Breast epithelium (tissue), 4 donors: ENCODE measurements at places on chromosomes 13 and 19. TPM values are rescaled to one million over a fixed set of nuclear protein-coding genes. Genes with fewer than 3 reads are reported as not detected.

Gene SPACA4
- not detected for total RNA-seq

Gene C1QTNF9B
- not detected for total RNA-seq

Gene ZNF763
- total RNA-seq, result 6.9 TPM

Gene CLDN10
- 2.0 TPM for total RNA-seq

Gene CEACAM21
- 0.66 TPM for total RNA-seq

Gene ZNF805
- 17.0 TPM for total RNA-seq

Gene UBE2L5
- total RNA-seq, result not detected

Gene SBK2
- total RNA-seq, result not detected

Gene PRX
- 9.1 TPM for total RNA-seq

Gene FGF9
- 1.2 TPM for total RNA-seq

Gene TMEM59L
- 2.3 TPM for total RNA-seq

Gene CRLF1
- 21.0 TPM for total RNA-seq

GRCh38 chr19:40605216-40605971 is 4.2 kb downstream of the LTBP4 start:
- H3K27ac ChIP-seq, result peak overlapping the region; percentile 89
- H3K36me3 ChIP-seq, result no peaks in the 10 kb centered on the region
- H3K4me1 ChIP-seq, result peaks cover 15% of the 10 kb centered on the region

DNA sequence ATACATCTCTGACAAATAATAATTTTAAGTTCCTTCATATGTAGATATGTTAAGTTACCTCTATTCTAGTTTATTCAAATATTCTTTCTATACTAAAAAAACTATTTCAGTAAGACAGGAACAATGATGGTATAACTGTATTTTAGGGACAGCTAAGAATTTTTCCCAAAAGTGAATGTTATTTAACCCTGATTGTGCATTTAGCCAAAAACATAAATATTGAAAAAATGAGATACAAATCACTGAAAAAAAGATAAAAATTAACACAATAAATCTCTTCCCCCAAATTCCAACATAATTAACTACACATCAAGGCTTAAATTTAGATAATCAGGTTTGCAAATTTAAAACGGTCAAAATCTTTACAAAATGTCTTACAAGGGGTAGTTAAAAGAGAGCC is 58.1 kb downstream of the KCNRG start:
- DNase-seq, result no peak
- H3K27ac ChIP-seq, result no peak overlapping the region
- no peaks in the 10 kb centered on the region for H3K36me3 ChIP-seq
- no peak overlapping the region for H3K4me3 ChIP-seq
- H3K4me1 ChIP-seq, result no peaks in the 10 kb centered on the region
- H3K27me3 ChIP-seq, result peaks cover 3% of the 10 kb centered on the region

DNA sequence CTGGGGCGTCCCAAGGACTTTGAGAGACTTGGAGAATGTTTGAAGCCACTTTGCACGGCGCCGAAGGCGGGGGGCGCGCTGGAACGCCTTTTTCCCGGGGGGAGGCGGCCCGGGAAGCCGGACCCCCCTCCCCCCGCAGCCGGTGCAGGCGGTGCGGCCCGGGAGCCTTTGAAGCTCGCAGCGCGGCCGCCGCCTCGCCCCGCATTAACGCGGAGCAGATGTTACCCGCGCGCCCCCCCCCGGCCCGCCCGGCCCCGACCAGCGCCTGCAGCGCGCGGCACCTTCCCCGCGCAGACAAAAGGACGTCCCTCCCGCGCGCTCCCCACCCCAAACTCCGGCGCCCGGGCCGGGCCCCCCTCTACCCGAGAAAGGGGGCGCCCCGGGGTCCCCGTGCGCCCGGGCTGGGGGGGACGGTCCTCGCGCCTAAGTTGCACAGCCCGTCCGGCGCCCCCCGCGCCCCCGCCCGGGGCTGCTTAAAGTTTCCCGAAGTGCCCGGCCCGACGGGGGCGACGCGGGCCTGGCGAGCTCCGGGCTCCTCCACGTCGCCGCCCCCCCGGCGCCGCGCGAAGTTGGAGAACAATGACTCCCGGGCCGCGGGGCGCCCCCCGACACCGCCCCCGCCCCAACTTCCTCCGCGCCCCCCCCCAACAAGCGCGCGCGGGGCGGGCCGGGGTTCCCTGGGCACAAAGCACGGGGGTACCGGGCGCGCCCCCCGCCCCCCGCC is 685 bp downstream of the TCF3 start:
- peak overlapping the region; percentile 85 for H3K4me3 ChIP-seq
- H3K27me3 ChIP-seq, result no peaks in the 10 kb centered on the region
- H3K27ac ChIP-seq, result peak overlapping the region; percentile 57
- H3K4me1 ChIP-seq, result peaks cover 5% of the 10 kb centered on the region

DNA sequence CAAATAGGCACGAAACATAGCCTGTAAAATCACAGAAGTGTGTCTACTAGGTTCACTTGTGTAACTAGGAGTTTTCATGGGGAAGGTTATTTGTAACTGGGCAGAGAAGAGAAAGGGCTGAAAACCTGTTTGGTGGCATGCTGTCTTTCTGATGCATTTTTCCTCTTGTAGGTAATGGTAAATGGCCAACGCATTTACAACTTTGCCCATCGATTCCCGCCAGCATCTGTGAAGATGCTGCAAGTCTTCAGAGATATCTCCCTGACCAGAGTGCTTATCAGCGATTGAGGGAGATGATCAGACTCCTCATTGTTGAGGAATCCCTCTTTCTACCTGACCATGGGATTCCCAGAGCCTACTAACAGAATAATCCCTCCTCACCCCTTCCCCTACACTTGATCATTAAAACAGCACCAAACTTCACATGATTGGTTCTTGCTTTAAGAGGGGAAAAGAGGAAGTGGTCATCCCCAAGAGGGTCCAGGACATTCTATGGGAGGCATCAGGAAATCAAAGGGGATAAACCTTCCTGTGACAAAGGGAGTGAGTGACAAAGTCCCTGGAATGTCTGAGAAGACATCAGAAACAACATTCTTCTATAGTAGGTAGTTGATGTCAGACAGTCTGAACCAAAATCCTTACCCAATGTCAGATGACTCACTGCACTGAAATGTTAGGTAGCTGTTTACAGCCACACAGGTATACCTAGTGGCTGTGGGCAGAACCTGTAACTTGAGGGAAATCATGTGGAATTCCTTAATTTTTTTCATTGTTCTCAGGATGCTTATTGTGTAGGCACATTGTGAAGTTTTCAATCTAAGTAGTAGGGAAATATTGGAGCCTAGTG is 5.0 kb downstream of the LGALS14 start:
- DNase-seq, result no peak
- no peaks in the 10 kb centered on the region for H3K4me1 ChIP-seq
- H3K4me3 ChIP-seq, result no peak overlapping the region
- H3K27me3 ChIP-seq, result no peaks in the 10 kb centered on the region
- H3K27ac ChIP-seq, result no peak overlapping the region

- H3K27me3 ChIP-seq, result no peaks in the 10 kb centered on the region
- H3K36me3 ChIP-seq, result no peaks in the 10 kb centered on the region
- DNase-seq, result no peak
Measured at GRCh38 chr13:109804654-109805053, 18.3 kb upstream of the IRS2 start.

- H3K27ac ChIP-seq, result no peak overlapping the region
- no peaks in the 10 kb centered on the region for H3K4me1 ChIP-seq
- H3K27me3 ChIP-seq, result no peaks in the 10 kb centered on the region
- H3K36me3 ChIP-seq, result no peaks in the 10 kb centered on the region
- no peak for DNase-seq
- H3K4me3 ChIP-seq, result no peak overlapping the region
Measured at GRCh38 chr13:20550799-20551198, 16.2 kb upstream of the IFT88 start.

DNA sequence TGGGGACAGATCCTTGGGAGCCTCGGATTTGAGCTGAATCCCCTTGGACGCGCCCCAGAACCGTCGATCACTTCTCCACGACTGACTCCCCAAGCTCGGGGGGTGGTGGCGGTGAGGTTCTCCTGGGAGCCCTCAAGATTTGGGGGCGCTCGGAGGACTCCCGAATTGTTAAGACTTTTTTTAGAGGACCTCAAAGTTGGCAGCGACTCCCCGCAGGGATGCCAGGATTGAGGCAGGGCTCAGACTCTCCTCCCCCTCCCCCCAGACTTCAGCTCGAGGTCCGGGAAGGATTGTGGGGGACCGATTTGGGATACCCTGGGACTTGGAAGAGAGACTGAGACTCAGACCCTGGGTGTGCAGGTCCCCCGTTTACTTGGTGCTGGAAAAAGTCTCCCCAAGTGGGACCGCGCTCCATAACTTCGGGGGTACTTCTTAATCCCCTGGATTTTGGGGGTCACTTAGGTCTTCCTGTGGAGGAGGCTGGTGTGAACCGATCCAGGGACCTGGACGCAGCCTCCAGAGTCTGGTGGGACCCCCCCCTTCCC is 665 bp downstream of the VASP start:
- no peaks in the 10 kb centered on the region for H3K4me1 ChIP-seq
- DNase-seq, result no peak
- peak overlapping the region; percentile 65 for H3K4me3 ChIP-seq
- peak overlapping the region; percentile 95 for H3K27ac ChIP-seq
- H3K27me3 ChIP-seq, result no peaks in the 10 kb centered on the region

DNA sequence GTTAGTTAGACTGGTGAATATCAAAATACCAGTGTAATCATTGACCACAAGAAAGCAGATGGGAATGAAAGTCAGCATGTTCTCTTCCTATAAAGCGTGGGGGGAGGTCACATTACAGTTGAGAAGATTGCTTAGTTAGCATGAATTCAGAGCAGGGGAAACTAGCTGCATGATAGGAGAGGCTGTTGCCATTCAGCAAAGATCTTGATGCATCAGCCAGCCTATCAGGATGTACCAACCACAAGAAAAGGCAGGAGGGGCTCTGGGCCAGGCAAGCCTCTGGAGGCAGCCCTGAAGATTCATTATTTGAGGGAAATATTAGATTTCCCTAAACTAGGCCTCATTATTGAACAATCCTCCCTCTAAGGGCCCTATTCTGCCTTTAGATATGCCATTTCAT is 5.0 kb upstream of the MTMR6 start:
- DNase-seq, result no peak
- no peaks in the 10 kb centered on the region for H3K36me3 ChIP-seq
- H3K27me3 ChIP-seq, result no peaks in the 10 kb centered on the region
- H3K4me3 ChIP-seq, result no peak overlapping the region
- H3K4me1 ChIP-seq, result no peaks in the 10 kb centered on the region
- no peak overlapping the region for H3K27ac ChIP-seq

DNA sequence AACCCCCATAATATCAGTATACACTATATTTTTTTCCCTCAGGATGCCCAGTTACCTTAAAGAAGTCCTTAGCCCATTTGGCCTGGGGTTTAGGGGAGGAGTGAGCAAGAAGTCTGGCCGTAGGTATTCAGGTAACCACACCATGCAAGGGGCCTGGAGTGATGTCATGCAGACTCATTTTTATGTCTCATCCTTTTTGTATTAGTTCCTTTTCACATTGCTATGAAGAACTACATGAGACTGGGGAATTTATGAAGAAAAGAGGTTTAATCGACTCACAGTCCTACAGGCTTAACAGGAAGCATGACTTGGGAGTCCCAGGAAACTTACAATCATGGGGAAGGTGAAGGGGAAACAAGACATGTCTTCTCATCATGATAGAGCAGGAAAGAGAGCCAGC is 12.2 kb downstream of the TPP2 start:
- no peak overlapping the region for H3K27ac ChIP-seq
- H3K27me3 ChIP-seq, result no peaks in the 10 kb centered on the region
- no peaks in the 10 kb centered on the region for H3K4me1 ChIP-seq

DNA sequence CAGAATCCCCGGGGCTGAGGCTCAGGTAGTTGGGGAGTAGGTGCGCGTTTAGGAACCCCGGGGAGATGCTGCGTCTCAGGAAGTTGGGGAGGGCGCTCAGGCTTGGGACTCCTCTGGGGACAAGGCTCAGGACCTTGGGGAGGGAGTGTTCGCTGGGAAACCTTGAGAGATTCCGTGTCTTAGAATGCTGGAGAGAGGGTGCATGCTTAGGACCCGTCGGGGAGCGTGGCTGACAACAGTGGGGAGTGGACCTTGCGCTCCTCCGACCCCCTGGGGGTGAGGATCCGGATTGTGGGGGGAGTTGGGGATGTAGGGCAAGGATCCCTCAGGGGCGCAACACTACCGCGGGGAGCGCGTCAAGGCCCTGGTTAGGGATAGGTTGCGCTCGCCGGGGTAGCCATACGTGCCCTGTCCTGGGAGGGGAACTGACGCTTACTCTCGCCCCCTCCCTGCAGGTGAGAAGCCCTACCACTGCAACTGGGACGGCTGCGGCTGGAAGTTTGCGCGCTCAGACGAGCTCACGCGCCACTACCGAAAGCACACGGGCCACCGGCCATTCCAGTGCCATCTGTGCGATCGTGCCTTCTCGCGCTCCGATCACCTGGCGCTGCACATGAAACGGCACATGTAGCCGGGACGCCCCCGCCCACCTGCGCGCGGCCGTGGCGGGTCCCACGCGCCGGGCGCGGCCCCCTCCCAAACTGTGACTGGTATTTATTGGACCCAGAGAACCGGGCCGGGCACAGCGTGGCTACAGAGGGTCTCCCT is 2.0 kb downstream of the KLF2 start:
- H3K27ac ChIP-seq, result peak overlapping the region; percentile 98
- H3K27me3 ChIP-seq, result no peaks in the 10 kb centered on the region
- no peaks in the 10 kb centered on the region for H3K36me3 ChIP-seq
- peak overlapping the region; percentile 97 for H3K4me3 ChIP-seq
- DNase-seq, result no peak
- H3K4me1 ChIP-seq, result no peaks in the 10 kb centered on the region

DNA sequence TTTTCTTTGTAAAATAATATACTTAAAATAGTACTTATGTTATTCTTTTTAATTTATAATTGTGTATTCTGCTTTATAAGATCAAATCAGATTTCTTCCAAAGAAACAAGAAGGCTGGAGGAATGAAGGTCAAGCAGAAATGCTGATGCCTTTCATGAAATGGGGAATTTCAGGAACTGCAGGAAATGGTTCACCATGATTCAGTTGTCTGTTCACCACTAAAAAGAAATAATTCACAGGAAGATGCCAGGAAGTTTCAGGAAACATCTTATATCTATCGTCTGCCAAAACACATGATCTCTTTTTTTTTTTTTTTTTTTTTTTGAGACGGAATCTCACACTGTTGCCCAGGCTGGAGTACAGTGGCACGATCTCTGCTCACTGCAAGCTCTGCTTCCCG is 15.7 kb upstream of the SCEL start:
- no peaks in the 10 kb centered on the region for H3K4me1 ChIP-seq
- DNase-seq, result no peak
- H3K4me3 ChIP-seq, result no peak overlapping the region
- no peak overlapping the region for H3K27ac ChIP-seq
- no peaks in the 10 kb centered on the region for H3K36me3 ChIP-seq

DNA sequence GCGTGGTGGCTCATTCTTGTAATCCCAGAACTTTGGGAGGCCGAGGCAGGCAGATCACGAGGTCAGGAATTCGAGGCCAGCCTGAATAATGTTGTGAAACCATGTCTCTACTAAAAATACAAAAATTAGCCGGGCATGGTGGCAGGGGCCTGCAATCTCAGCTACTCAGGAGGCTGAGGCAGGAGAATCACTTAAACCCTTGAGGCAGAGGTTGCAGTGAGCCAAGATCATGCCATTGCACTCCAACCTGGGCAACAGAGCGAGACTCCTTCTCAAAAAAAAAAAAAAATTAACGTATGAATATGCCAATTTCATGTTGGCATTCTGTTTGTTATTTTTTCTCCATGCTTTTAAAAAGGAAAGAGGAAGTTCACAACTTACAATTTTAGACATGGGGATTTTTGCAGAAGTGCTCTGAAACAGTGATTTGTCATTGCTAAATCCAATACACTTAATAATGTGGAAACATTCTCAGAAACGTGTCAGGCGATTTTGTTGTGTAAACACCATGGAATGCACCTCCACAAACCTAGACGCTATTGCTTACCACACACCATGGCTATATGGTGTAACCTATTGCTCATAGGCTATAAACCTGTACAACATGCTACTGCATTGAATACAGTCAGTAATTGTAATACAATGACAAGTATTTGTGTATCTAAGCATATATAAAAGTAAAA is 115.9 kb upstream of the PCDH20 start:
- no peaks in the 10 kb centered on the region for H3K27me3 ChIP-seq
- H3K27ac ChIP-seq, result no peak overlapping the region
